ENCODE measurements at places on chromosomes 7 and 10. TPM values are rescaled to one million over a fixed set of nuclear protein-coding genes. Genes with fewer than 3 reads are reported as not detected.

NET1 gene
- 24.8 TPM for total RNA-seq

MBL2 gene
- not detected for total RNA-seq

AKR1B15 gene
- not detected for total RNA-seq

TUBB8 gene
- not detected for total RNA-seq

PIP gene
- not detected for total RNA-seq
